ENCODE measurements at places on chromosomes 4 and X.

DNA sequence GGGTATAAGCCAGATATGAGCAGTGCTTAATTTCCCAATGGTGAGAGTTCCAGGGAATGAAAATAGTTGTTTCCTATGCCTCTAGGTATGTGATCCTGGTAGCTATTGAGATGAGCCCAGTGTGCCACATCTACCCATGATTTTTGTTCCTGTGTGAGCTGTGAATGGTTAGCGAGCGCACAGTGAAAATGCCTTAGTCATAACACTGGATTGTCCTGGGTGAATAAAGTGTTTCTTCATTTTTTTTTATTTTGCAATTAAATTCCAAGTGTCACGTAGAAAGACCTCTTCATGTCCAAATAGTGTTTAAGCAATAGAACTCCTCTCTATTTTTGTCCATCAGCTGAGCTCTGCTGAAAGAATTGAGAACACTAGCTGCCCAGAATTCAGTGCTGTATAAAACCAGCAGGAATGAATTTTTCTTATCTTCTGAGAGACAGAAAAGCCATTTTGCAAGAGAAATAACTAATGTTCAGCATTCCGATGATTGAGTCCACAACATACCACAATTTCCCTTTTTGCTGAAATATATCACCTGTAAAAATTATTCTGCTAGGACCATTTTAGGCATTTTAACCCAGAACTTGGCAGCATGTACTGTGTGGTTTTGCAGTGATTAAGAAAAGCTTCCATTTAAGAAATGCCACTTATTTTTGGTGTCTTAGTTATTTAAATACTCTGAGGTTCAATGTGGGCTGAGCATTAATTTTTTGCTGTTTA is 5.6 kb downstream of the MAOA start:
- no peak for DNase-seq

DNA sequence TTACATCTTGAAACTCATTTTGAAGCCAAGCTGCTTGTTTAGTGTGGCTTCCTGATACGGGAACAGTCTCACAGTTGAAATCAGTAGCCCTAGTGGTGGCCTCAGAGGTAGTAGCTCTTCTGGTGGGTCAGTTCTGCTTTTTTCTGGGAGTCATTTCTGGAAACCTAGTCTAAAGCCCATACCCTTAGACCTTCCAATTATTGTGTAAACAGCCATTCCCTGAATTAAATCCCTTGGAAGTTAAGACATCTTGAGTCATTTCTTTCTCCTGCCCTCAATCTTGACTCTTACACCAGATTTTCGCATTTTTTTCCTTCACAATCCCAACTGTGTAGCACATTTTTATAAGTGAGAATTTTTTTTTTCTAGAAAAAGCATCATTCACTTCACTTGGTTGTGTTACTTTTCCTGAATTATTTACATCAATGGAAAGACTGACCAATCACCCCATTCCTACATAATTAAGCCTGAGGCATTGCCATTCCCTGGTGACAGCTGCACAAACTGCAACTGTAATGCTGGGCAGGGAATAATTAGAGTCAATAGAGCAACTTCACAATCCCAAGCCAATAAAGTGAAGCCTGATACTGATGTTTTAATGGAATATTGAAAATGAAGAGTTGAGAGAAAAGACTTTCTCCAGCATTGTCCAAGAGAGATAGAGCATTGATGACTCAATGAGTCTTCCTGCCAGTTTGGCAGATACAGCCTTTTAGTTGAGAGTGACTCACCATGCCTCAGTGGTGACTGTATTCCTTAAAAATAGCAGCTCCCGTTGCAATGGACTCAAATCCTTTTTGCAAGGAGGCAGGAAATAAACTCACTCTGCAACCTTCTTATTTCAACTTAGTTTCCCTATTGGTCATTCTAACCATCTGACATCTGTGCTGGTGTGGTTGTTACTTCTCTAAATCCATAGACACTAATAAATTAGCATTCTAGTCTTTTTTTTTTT is 13.0 kb upstream of the SEPSECS start:
- peak; percentile 77 for DNase-seq

DNA sequence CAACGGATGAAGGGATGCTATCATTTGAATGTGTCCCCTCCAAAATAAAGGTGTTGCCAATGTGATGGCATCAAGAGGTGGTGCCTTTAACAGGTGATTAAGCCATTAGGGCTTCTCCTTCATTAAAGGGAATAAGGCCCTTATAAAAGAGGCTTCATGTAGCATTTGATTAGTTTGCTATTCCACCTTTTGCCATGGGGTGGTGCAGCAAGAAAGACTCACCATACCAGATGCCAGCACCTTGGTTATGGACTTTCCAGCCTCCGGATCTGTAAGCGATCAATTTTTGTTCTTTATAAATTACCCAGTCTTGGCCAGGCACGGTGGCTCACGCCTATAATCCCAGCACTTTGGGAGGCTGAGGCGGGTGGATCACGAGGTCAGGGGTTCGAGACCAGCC is 7.9 kb upstream of the SLC25A43 start:
- DNase-seq = no peak

- no peak for DNase-seq
These were observed 54.9 kb upstream of the PDE5A start for GRCh38 chr4:119683518-119683917.

GRCh38 chr4:123554801-123555232 is 158.2 kb downstream of the SPRY1 start:
- peak; percentile 25 for DNase-seq

- DNase-seq = peak; percentile 12
These were observed 150.5 kb upstream of the DDIT4L start for GRCh38 chr4:100340512-100341485.

DNA sequence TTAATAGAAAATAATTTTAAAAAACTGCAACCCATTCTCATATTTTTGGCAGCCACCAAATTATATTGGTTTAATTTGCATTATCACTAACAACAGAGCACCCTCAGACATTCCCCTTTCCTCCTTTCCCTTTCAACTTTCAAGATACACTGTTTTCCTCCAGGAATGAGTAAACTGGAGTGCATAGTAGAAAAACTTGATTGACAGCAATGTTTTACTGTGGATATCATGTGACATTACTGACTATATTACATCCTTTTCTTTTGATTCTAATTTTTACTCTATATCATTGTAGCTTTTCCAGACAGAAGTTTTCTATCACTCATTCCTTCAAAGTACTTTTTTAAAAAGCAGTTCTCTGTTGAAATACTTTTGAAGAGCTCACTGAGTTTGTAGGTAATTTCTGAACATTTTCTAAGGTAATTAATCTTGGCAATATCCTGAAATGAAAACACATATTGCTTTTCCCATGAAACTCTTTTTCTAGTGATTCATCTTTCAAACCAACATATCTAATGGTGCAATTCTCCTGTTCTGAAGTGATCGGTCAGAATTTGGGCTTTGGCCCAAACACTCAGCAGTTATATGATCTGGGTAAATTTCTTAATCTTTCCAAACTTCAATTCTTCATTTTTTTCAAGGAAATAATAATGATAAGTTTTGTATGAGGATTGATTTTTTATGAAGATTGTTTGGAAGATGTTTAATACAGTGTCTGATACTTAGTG is 920.4 kb upstream of the EPHA5 start:
- DNase-seq = no peak

GRCh38 chr4:46931981-46932380 is 22.9 kb upstream of the COX7B2 start:
- peak; percentile 67 for DNase-seq

- DNase-seq = no peak
These were observed 74.8 kb upstream of the GPRIN3 start for GRCh38 chr4:89382439-89382838.

DNA sequence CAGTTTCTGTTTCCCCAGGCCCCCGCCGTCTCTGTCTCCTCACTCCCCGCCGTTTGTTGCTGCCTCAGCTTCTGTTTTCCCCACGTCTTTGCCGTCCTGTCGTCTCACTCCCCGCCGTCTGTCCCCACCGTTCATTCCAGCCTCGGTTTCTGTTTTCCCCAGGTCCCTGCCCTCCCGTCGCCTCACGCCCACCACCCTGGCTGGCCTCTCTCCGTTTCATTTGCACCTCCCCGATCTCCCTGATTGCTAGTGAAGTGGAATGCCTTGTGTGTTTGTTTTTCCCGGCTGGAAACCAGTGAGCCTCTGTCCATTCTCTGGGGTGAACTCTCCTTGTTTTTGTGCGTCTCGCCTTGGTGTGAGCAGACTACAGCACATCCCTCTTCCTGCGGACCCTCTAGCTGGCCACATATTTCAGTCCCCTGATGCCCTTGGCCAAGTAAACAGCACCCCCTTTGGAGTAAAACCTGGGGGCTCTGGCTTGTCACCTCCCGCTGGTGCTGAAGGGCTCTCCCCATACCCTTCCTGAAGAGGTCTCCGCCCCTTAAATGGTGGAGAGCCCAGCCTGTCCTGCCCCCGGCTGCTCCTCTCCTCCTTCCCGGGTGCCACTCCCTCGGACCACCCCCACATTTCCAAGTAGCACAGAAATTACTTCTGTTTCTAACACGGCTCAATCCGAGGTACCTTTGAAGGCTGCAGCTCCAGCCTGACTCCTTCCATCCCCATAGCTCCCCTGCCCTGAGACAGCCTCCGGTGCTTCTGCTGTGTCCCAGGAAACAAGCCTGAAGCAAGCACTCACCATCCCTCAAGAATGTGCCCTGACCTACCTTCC is 13.2 kb downstream of the TMEM175 start:
- DNase-seq = no peak

DNA sequence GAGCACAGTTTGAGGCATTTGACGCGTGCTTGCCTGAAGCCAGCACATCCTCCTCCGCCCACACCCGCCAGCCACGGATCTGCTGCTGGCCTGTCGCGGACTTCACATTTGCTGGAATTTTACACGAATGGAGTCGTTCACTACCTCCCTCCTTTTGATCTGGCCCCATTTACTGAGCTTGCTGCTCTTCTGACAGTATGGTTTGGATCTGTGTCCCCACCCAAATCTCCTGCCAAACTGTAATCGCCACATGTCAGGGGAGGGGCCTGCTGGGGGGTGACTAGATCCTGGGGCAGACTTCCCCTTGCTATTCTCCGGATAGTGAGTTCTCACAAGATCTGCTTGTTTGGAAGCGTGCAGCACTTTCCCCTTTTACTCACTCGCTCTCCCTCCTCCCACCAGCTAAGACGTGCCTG is 19.9 kb upstream of the CPLX1 start:
- no peak for DNase-seq

GRCh38 chr4:182015014-182015413 is 228.2 kb upstream of the TENM3 start:
- DNase-seq = no peak

GRCh38 chrX:150903110-150903508 is 4.6 kb upstream of the CD99L2 start:
- no peak for DNase-seq

DNA sequence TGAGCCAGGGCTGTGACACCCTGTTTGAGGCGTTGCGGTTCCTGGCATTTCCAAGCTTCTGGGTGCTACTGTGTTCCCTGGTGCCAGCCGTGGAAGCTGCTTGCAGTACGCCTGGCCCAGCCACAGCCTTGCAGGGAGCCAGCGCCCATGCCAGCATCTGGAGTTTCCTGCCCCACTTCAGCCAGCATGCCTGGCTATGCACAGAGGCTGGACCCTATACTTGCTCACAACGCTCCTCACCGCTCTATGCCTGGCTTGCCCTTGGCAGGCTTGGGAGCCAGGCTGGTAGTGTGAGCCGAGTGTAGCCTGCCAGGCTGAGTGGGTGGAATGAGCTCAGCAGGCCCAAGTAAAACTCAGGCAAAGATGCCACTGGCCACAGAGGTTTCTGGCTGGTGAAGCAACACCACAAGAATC is 22.4 kb downstream of the PRRG1 start:
- no peak for DNase-seq

DNA sequence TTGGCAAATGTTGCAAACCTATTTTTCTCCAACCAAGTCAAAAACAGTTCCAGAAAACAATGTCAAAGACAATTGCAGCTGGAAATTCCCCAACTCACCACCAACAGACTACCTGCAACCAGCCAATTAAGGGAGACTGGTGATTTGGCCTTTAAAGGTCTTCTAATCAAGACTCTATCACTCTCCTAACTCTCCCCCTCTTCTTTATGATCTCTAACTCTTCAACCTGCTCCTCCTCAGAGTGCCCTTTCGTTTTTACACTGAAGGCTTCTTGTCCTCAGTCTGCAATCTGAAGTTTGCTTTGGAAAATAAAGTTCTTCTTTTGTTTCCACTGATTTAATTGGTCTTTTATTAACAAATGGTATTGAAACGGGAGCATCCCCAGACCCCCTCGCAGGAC is 203.9 kb downstream of the TECRL start:
- no peak for DNase-seq

DNA sequence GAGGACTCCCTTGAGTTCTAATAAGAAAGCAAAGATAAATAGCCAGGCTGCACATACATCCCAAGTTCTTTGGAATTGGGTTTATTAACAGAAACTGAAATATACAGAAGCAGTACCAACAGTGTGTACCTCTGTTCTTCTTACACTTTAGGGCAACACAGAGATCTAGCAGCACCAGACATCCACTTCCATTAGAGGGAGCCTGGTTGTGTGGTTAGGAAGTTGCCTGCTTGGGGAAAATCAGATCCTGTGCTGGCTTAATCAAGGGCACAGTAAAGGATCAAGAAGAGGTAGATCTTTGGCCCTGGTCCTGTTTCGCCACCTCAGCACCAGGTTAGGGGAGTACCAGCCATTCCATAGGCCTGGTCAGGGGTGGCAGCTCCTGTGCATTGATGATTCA is 231.1 kb upstream of the ARHGAP24 start:
- DNase-seq = no peak

Data from Ammon's horn (tissue), 1 donor.